ENCODE measurements at places on chromosomes 6 and 20.

GRCh38 chr6:14452567-14453527 is 335.3 kb downstream of the CD83 start:
- DNase-seq, result no peak

DNA sequence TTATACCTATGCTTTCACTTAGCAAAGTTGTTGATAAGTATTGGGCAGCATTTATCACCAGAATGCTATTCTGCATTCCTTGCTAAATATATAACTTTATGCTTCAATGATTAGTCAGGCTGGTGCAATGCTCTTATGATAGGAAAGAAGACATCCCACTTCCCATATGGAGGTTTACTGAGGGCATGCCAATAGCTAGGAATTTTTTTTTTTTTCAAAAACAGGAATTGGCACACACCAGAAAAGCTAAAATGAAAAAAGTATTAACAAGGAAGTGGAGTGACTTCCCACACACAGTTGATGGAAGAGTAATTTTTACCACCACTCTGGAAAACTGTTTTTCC is 90.8 kb downstream of the FRK start:
- DNase-seq, result no peak

DNA sequence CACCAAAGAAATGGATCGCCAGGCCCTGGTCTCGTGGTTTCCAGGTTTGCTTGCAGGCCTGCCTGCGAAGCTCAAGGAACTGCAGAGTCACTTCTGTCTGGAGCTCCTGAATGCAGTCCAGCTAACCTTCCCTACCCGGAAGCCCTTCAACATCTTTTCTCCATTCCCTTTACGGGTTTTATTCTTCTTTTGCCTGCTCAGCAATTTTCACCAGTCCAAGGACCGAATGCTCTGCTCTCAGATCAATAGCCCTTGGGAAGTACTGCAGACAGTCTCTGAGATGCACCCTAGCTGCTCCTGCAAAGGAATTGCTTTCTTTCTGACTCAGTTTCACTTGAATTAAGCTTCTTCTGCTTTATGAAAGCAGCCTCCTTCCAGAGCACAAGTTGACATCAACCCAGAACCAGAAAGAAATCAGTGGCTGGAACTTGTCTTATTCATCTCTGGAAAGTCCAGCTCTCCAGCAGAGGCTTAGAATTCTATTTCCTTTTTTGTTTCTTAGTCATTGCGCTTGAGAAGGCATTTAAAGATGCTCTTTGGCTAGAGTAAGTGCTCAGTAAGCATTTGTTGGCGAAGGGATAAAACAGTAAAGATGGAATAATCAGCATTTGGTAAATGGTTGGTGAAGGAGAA is 18.7 kb upstream of the YWHAB start:
- DNase-seq, result no peak

GRCh38 chr6:156917213-156917612 is 140.0 kb downstream of the ARID1B start:
- DNase-seq, result no peak

DNA sequence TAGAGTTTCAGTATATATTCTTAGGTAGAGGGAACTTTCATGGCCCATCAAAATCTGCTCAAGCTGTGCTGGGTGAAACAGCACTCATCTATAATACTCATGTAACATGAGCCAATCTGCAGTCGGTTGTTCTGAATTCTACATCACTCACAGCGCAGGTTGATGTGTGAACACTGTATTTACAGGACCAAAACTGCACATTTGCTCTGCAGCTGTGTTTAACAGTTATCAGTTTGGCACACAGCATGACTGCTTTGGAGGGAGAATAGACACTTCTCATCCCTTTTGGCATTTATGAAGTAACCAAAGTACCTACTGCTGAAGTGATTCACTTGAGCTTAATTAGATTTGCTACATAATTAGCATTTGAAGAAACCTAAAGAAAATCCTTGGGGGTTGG is 225.1 kb downstream of the BCKDHB start:
- no peak for DNase-seq

DNA sequence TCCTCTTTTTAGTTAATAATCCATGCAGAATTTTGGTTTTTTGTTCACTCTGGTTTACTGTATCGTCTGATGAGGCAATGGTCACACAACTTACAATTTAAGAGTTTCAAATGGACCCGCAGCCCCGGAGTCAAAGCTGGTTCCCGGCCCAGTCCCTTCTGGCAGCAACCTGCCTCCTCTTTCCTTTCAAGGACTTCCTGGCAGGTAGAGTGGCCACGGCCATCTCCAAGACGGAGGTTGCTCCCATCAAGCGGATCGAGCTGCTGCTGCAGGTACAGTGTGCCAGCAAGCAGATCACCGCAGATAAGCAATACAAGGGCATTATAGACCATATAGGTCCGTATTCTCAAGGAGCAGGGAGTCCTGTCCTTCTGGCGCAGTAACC is 218.2 kb downstream of the GJA1 start:
- no peak for DNase-seq
